ENCODE measurements at places on chromosomes 13 and 19. TPM values are rescaled to one million over a fixed set of nuclear protein-coding genes. Genes with fewer than 3 reads are reported as not detected.

DNA sequence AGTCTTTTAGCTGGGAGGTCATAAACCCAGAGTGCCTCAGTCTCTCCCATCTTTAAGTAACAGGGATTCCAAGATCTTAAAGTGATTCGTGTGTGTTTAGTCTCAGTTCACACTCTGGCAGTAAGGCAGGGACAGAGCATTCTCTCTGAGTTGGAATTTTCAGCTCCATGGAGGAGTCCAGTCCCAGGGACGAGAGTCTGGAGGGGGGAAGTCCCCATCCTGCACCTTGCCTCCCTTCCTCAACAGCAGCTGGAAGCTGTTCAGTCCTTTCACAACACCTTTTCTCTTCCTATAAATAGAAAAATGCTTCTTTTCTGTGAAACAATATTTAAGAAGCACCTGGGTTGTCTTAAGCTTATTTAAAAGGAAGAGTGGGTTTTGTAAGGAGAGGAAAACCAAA lies 82.0 kb downstream of the KLF5 start:
- DNase-seq: no peak

- DNase-seq: no peak
These were observed 168.2 kb downstream of the DNAJC15 start for GRCh38 chr13:43191546-43191945.

DNA sequence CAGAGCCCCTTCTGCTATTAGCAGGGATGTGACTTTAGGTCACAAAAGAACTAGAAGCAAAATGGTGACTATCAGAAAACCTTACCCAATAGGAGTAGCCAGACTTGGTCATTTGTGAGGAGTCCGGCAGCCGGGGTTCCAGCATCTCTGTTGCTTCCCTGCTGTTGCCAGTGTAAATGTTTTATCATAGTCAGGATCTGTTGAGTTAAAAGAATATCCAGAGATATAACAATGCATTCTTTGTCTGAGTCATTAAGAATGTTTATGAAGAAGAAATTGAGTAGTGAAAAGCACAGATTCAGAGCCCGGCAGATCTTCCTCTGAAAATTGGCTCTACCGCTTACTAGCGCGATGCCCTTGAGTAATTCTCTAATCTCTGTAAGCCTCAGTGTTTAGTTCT lies 84.2 kb downstream of the COL4A2 start:
- no peak for DNase-seq

- DNase-seq: no peak
These were observed 270.9 kb upstream of the NBEA start for GRCh38 chr13:34671137-34671536.

DNA sequence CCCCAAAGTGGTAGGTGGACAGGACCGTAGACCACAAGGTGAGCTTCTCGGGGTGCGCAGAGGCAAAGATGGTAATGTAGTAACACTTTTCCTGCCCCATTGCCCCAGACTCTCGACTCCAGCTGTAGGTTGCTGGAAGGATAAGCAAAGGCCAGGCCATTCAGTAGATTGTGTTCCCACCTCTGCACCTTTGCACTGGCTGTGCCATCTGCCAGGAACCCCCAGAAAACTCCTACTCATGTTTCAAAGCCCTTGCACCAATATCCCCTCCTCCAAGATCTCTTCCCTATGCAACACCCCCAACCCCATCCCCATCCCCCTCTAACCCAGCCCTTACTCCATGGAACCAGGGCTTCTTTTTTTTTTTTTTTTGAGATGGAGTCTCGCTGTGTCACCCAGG lies 18.3 kb downstream of the IL12RB1 start:
- no peak for DNase-seq

DNA sequence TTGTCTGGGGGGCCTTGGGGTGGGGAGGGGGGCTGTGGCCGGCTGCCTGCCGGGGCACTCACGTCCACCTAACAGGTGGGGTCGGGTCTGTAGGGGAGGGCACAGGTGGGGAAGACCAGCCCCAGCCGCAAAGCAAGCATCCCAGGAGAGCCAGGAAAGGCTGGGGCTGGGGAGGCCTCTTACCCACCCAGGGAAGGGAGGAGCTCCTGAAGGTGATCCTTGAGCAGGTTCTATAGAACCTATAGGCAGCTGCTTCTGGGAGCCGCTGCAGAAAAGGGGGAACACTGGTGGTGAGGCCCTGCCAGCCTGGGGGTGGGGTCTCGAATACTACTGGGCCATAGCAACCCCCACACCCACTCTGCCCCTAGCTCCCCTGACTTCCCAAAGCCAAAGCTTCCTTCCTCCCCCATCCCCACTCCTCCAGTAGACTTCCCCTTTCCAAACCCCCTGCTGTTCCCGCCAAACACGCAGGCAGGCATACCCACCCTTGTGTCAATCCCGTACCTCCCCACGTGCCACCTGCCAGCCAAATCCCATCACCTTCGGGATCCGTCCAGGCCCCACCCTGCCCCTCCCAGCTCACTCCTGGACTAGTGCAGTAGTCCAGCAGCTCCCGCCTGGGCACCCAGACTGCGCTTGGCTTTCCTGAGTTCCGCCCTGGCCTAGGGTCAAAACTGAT lies 5.6 kb downstream of the KLF16 start:
- DNase-seq: no peak

- no peak for DNase-seq
These were observed 11.8 kb downstream of the IL17D start for GRCh38 chr13:20715330-20715712.

GRCh38 chr19:19860756-19861390 lies 4.8 kb upstream of the ZNF253 start:
- DNase-seq: no peak

DNA sequence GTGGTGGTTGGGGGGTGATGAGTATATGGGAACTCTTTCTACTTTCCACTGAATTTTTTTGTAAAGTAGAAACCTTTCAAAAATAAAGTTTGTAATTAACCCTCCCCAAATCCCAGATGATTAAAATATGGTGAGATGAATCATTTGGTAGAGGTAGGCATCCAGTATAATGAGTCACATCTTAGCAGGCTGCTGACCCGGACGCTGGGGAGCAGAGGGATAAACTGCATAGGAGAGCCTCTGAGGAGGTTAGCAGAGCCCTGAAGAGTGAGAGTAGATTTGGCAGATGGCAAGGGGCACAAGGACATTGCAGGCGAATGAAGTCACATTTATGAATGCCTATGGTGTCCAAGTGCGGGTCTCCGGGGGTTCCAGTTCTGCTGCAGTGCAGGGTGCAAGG lies 293.8 kb downstream of the FGF9 start:
- no peak for DNase-seq

- DNase-seq: no peak
These were observed 13.3 kb upstream of the PSMD8 start for GRCh38 chr19:38360839-38361631.

GRCh38 chr19:17680230-17680722 lies 7.9 kb downstream of the UNC13A start:
- DNase-seq: no peak

- no peak for DNase-seq
These were observed 20.4 kb downstream of the CABP5 start for GRCh38 chr19:48023518-48023917.

DNA sequence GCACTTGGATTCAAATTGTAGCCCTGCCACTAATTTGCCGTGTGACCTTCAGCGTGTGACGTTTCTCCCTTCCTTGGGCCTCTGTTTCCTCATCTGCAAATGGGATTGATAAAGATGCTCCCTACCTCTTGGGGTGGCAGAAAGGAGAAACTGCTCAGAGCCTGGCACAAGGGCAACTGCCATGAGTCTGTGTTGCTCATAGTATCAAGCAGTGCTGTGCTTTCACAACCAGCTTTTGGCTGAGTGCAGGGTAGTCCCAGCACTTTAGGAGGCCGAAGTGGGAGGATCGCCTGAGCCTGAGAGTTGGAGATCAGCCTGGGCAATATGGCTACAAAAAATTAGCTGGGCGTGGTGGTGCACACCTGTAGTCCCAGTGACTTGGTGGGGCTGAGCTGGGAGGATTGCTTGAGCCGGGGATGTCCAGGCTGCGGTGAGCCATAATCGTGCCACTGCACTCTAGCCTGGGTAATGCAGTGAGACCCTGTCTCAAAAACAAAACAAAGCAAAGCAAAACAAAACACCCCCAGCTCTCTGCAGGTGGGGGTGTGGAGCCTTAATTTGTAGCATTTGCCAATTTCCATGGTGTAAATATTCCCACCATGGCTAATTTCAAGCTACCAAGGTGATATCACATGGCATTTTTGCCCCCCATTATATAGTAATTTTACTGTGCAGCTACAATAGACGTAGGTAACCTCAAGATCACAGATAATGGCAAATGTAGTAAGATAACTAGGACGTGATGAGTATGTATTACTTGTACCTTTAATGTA lies 1.6 kb upstream of the MARK4 start:
- DNase-seq: no peak

GRCh38 chr13:69857183-69857821 lies 250.3 kb upstream of the ATXN8OS start:
- no peak for DNase-seq

DNA sequence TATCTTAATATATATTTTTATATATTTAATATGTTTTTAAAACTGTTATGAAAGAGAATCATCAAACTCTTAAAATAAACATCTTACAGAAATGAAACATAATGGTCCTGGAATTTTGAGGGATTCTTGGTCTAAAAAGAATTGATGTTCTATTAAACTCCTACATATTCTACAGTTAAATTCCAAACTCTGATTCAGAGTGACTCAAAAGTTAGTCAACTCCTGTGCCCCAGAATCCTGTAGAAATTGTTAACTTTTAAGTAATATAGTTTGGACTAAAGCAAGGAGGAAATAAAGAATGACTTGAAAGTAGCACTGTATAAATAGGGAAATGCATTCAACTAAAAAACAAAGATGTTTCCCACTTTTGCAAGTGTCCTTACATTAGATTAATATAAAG lies 47.7 kb downstream of the FNDC3A start:
- no peak for DNase-seq

- DNase-seq: no peak
These were observed 60.8 kb downstream of the CCNA1 start for GRCh38 chr13:36493046-36493445.

- no peak for DNase-seq
These were observed 21.1 kb downstream of the KCTD12 start for GRCh38 chr13:76865109-76865508.

DNA sequence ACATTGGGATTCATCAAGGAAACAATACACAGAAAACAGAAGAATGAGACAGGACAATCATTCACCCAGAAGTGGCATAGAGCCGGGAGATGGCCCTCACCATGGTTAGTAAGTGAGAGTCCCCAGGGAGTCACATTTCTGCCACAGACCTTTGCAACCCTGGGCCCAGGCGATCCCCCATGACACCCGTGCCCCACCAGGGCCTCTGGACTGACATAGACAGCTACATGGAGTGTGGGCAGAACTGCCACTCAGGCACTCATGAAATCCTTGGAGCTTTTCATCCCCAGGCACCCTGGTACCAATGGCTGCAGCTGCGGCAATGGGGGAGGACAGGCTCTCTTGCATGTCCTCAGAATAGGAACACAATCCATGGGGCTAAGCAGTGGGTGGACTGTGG lies 174.5 kb upstream of the TRPC4 start:
- DNase-seq: no peak

DNA sequence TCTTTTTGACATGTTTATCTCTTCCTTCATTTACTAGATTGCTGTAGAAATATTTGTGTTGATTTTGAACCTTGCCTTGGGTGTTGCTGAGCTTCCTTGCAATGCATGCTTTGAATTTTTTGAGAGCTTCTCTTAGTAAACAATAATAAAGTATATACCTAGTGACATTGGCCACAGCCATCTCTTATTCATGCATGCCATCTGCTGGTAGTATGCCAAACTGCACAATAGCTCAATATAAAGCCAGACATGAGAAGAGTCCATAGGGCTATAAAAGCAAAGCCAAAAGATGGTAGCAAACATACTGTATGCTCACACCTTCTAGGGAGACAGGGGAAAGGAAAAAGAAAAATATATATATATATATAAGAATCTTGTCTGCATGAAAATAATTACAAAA lies 18.9 kb upstream of the ZSCAN5A start:
- DNase-seq: no peak

The TMEM145 gene
- not detected for total RNA-seq

The PTGER1 gene
- total RNA-seq: 0.29 TPM

The WDR88 gene
- not detected for total RNA-seq

The ATP11A gene
- total RNA-seq: 13.1 TPM

The SHISA7 gene
- not detected for total RNA-seq

The IGSF23 gene
- not detected for total RNA-seq
